ENCODE measurements at places on chromosomes 13 and 19.

DNA sequence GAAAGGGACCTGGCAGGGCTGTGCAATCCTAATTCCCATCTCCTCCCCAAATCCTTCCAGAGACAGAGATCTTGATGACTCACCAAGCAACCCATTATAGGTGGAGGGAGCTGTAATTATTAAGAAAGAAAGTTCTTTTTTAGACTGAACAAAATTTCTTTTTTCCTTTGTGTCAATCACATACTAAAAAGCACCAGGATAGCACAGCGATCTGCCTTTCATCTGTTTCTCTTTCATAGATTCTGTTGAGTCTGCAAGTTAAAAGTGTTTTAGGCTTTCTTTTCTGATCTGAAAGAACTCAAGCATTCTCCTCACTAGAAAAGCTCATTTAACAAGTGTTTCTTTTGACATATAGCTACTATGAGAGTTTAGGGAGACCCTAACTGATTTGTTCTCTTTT, 222.8 kb downstream of the DCT start:
- no peak for DNase-seq

- no peak for DNase-seq
Observed at GRCh38 chr13:85441364-85441763, 357.9 kb downstream of the SLITRK6 start.

DNA sequence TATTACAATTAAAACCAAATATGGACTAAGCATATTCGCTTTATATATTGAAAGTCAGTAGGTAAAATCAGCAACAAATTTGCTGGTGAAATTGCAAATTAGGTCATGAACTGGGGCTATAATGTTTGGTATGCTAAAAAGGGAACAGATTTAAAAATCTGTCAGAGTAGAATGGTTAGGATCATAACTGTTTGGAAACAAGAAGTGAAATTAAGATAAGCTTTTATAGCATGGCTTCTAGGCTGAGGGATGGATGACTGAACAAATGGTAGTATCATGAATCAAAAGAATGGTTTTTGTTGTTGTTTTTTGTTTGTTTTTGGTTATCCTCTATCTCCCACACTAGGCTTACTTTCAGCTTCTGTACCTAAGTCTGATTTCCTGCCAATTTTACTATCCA, 1090.4 kb downstream of the PCDH9 start:
- no peak for DNase-seq

DNA sequence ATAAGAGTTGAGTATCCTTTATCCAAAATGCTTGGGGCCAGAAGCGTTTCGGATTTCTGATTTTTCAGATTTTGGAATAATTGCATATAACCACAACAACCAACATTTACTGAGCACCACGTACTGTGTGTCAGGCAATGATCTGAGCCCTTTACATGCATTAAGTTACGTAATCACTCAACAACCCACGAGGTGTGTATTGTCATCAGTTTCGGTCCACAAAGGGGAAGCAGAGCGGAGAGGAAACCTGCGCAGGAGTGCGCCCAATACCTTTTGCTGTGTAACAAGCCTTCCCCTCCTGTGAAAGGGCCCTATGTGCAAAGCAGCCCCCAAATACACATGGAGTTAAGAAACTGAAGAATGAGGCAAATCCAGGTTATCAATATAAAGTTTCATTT, 20.7 kb upstream of the NLRP12 start:
- DNase-seq = no peak

DNA sequence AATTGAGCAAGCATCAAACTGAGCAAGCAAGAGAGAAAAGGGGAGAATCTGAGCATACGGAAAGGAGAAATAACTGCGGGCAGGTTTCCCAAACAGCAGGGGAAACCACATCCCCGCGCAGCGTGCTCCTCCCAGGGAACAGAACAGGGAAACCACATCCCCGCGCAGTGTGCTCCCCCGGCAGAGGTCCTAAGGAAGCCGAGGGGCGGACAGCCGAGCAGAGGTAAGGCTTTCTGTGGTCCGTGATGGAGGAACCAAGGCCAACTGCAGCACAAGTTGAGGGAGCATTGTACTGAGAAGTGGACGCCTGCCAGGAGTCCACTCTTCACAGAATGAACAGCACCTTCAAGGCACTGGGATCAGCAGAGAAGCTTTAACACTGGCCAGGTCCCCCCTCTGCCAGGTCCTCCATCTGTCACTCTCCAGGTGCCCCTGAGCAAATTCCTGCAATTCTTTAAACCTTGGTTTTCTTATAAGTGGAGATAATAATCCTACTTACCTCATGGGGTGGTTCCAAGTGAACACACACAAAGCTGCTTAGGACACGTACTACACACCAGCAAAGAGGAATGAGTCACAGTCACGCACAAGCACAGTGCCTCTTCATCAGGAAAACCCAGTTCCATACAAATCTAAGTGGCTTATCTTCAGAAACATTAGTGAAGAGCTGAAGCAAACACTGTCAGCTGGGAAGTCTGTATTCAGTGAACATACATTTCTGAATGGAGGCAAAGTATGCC, 23.0 kb upstream of the LAMP1 start:
- no peak for DNase-seq

DNA sequence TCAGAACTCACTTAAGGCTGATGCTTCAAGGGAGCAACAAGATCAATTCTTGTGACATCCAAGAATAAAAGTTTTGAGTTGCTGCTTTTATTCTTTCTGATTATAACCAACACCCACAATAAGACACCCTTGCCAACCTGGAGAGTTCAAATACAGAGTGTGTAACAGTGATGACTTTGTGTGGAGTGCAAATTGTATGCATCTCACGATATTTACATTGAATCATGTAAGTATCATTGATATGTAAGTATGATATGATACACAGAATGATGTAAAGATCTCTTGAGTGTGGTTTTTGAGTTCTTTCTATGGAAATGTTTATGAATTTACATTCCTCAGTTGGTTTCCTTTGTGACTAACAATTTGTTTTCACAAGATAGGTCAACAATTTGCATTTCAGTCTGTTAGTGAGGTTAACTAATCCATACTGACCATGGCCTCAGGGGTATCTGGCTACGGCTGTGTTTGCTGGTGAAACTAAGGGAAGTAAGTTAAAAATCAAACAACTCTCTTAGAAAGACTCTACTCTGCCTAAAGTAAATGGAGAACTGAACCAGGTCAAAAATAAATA, 12.4 kb downstream of the LHFPL6 start:
- no peak for DNase-seq
